ENCODE measurements at places on chromosomes 7 and 10.

GRCh38 chr7:44445986-44446671, 44.3 kb downstream of the NUDCD3 start:
- no peak for DNase-seq

- no peak for DNase-seq
These were observed 14.6 kb downstream of the AMZ1 start for GRCh38 chr7:2702594-2702957.

- no peak for DNase-seq
These were observed at the start of gene LRCH4 for GRCh38 chr7:100585511-100586265. TSS of gene LRCH4 (minus strand) at chr7:100586129. CDS start at chr7:100586100, 29 bp downstream.

DNA sequence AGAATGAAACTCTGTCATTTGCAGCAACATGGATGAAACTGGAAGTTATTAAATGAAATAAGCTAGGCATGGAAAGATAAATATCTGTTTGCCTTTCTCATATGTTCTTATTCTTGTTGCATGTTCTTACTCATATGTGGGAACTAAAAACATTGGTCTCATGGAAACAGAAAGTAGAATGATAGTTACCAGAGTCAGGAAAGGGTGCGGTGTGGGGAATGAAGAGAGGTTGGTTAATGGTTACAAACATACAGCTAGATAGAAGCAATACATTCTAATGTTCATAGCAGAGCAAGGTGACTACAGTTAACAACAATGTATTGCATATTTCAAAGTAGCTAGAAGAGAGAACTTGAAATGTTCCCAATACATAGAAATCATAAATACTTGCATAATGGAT, 105.1 kb downstream of the FAM107B start:
- no peak for DNase-seq

- DNase-seq = no peak
These were observed 30.0 kb upstream of the KNDC1 start for GRCh38 chr10:133129859-133130495.

GRCh38 chr10:119541459-119542356, 811 bp downstream of the RGS10 start:
- DNase-seq = no peak

GRCh38 chr10:124518366-124518765, 56.7 kb downstream of the LHPP start:
- DNase-seq = no peak

GRCh38 chr7:66363635-66364034, 158.5 kb downstream of the TPST1 start:
- DNase-seq = no peak

GRCh38 chr10:22658745-22659410, 55.5 kb downstream of the PIP4K2A start:
- no peak for DNase-seq

GRCh38 chr7:15424468-15424867, 137.3 kb downstream of the AGMO start:
- DNase-seq = no peak

DNA sequence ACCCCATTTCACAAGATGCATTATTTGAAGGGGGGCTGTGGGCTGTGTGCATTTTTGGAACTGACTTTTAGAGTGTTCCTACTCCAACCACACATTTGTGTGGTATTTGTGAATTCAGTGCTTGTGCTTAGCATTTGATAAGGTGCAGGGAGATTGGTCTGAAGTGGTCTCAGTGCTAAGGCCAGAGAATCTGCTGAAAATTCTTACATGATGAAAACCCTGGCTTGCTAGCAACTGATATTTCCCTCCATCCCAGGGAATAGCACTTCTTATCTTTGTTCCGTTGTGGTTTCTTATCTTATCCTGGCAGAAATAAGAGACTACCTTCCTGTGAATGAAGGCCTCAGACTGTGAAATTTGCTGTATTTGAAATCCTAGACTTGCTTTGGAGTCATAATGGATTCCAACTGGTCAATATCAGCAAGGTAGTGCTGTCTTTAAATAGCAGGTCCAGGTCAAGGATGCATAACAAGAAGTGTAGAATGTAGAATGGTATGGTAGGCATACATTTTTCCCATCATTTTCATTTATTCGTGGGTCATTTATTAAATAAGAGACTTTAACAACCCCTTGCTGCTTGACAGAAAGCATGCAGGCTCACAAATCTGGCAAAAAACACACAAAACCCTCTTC, 986.9 kb downstream of the REEP3 start:
- DNase-seq = no peak

DNA sequence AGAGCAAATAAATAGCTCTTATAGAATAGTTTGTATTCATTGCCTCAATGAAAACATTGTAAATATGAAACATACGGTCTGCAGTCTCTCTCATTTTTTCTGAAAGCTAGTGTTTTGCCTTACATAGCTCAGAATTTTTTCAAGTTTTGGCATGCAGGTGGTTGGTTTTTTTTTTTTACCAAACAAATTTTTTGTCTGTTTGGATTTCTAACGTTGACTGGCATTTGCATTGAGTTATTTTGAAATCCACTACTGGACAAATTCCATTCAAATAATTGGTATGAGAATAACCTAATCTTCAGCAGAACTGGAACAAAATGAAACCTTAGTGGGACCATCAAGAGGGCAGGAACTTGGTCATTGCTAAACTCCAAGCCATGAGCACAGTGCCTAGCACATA, 107.6 kb upstream of the SAMD8 start:
- no peak for DNase-seq

GRCh38 chr7:157671358-157672255, 334.8 kb downstream of the DNAJB6 start:
- DNase-seq = no peak

DNA sequence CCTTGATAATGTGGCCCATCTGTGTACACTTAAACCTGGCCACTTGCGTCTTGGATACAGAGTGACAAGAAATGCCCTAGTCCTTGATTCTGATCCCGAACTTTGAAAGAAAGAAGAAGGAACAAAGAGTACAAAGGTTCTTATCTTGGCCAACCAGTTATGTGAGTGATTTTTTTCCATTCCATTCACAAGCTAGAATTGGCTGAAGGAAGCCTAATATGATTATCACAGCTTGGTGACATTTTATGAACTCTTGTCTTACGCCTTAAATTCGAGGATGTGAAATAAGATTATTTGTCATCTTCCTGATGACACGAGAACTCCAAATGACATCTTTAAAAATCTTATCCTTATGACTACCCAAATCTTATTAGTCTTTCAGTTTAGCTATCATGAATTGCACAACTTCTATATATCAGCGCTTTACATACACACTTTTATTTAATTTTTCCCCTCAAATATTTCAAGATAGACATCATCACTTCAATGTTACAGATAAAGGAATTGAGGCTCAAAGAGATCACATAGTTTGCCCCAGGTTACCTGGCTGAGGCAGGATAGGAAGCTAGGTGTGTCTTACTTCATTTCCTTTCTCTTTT, 13.0 kb upstream of the SP4 start:
- no peak for DNase-seq

All from nephron progenitor cell (in vitro differentiated cells).